Natural killer cell (primary cell): ENCODE measurements at places on chromosomes 12 and 14.

- DNase-seq, result no peak
Measured at GRCh38 chr12:47097276-47097896, 17.6 kb upstream of the AMIGO2 start.

DNA sequence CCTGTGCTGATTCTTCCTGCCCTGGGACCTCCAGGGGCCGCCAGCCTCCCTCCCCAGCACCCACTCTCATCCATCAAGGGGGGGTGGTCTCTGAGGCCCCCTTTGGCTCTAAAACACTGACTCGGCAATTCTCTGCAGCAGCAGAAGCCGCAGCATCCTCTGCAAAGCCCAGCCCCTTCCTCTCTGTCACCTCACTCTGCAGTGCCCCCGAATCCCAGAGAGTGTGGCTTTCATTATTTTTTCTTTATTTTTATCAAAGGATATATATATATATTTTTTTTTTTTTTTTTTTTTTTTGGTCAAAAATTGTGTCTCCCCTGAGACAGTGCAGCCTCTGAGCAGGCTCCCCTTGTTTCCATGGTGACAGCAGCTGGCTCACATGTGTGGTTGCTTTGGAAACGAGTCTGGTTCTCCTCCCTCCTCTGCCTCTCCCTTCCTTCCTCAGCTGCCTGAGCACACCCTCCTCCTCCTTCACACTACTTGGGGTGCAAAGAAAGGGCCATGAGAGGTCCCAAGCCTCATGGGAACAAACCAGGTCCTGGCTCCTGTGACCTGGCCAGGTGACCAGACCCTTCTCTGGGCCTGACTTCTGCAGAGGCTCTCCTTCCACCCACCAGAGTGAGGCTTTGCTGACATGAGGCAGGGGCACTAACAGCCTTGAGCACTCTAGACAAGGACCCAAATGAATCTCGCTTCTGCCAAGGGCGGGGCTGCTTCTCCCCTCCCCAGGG lies 100.5 kb downstream of the LRRC74A start:
- DNase-seq, result peak; percentile 90

DNA sequence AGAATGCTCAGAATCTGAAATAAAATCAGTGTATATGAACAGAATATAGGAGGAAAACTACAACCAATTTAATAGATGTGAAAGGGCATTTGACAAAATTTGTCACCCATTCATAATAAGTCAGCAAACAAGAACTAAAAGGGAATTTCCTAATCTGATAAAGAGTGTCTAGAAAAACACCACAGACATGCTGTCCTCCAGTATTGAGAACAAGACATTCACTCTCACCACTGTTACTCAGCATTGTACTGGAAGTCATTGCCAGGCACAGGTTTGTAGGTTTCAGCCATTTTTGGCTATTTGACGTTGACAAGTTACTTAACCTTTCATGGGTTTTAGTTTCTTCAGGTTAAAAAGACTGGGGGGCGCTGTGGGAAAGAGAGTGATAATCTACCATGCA lies 13.2 kb downstream of the EIF2S1 start:
- DNase-seq, result no peak

GRCh38 chr12:22447223-22447622 lies 97.1 kb downstream of the C2CD5 start:
- no peak for DNase-seq

- no peak for DNase-seq
Measured at GRCh38 chr12:115801871-115802270, 475.6 kb downstream of the MED13L start.

DNA sequence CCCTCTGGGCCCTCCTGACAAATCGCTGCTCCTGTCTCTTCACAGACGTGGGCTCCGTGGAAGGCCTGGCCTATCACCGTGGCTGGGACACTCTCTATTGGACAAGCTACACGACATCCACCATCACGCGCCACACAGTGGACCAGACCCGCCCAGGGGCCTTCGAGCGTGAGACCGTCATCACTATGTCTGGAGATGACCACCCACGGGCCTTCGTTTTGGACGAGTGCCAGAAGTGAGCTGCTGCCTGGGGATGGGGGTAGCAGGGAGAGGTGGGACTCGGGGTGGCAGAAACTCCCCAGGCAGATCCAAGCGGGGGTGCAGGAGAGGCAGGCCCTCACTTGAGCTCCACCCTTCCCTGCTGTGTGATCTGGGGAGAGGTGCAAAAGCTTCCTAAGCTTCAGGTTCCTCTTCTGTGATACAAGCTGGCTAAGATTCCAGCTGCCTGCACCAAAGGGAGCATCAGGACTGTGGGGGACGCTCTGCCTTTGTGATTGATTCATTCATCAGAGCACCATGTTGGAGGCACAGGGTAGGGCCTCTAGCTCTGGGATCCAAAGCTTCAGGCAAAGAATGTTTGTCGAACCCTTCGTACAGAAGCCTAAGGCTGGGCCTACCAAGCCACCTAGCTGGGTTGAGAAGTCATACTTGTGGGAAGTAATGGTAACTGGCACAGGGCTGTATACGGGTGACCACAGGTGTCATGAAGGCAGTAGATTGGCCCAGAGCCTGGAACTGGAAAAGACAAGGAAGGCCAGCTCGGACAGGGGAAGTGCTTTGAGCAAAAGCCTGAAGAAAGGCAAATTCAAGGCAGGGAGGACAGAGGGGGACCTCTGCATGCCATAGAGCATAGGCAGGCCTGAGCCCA lies 29.1 kb upstream of the NXPH4 start:
- no peak for DNase-seq

- DNase-seq, result peak; percentile 25
Measured at GRCh38 chr12:47740606-47741339, 15.5 kb upstream of the ENDOU start.

DNA sequence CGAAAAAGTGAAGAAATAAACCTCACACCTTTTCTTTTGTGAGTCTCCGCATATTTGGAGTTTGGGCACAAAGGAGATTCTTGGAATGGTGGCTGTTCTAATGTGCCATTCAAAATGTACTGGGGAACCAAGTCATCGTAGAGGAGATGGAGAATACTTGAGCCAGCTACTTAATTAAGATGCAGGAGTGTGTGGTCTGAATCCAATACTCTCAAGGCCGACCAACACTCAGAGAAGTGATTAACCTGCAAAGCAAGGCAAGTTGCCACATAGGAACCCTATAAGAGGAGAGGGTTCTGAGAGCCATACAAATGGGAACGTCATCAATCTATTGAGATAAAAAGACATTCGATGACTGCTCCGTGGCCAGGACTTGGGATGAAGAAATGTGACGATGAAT lies 446.7 kb downstream of the GLT1D1 start:
- no peak for DNase-seq

GRCh38 chr12:61521258-61521657 lies 738.9 kb upstream of the USP15 start:
- DNase-seq, result no peak

DNA sequence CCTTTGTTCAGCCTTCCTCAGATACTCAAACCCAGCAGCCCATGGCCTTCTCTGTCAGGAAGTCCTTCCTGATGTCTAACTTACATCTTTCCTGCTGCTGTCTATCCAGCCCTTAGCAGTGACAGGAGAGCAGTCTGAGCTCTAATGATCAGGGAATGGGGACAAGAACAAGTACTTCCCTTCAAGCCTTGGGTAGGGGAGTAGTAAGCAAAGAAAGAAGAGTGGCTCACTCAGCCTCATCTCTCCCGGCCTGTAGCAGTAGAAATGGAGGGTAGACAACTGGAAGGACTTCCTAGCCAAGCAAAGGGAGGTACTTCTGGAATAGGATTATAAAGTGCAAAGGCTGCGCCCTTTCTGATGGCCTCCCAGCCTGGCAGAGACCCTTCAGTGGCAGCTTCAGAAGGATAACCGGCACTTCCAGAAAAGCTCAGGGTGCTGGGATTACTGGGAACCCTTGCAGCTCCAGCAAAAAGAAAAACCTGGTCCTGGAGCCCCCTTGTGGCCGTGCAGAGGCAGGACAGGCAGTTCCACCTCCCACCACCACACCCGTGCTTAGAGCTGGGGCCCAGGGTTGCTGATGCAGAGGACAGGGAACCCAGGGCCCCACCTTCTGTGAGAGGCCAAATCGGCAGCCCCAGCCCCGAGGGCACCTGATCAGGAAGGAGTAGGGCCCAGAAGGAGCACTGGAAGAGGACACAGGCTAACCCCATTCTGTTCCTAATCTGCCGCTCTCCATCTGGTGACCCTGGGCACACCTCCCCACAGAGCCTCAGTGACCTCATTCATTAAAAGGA lies 12.4 kb upstream of the SMUG1 start:
- peak; percentile 83 for DNase-seq

- no peak for DNase-seq
Measured at GRCh38 chr14:28020112-28020511, 746.5 kb upstream of the FOXG1 start.

GRCh38 chr14:66649498-66649897 lies 141.6 kb downstream of the GPHN start:
- no peak for DNase-seq

DNA sequence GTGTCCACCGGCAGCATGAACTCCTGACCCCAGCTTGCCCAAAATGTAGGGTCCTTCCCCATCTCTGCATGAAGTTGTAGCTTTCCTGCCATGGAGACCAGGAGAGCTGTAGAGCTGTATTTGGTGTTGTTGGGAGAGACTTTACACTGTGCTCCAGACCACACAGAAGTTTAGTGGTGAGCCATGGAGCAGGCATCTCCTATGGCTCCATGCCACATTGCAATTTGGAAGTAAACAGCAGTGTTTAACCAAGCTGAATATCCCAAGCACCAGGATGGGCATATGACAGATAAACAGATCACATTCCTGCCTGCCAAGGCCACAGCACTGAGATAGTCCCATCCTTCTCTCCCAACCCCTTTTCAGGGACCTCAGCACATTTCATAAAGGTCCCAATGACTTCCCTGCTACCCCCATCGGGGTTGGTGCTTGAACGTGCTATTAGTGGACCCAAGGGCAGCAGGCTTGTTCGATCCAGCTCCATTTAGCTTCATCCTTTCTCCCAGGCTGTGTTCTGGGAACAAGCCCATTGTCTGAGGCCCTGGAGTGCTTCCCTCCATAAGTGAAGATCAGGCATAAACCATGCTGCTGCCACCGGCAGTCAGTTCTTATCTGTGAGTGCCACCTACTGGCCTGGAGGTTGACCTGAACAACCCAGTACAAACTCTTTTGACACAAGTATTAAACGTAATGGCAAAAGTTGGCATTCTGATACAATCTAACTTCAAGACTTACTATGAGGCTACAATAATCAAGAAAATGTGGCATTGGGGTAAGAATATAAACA lies 172.3 kb upstream of the ATXN7L3B start:
- no peak for DNase-seq

DNA sequence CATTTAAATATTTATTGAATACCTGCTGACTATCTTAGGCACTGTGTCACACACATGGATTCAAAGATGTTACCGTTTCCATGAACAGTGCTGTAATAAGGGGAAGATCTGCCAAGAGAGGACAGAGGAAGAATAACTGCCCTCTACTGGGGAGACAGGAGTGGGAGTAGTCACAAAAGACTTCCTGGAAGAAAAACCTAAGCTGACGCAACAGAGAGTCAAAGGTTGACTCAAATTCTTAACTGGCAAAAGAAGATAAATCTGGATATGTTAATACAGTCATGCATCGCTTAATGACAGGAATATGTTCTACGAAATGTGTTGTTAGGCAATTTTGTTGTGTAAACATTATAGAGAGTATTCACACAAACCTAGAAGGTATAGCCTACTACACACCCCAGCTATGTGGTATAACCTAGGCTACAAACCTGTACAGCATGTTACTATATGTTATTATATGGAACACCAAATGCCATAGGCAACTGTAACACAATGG lies 51.5 kb downstream of the DCAF5 start:
- peak; percentile 38 for DNase-seq

GRCh38 chr14:77761205-77761931 lies 412 bp upstream of the SNW1 start:
- no peak for DNase-seq

- no peak for DNase-seq
Measured at GRCh38 chr12:28799348-28799747, 349.7 kb upstream of the FAR2 start.

GRCh38 chr14:37545174-37545573 lies 49.9 kb downstream of the FOXA1 start:
- DNase-seq, result no peak

DNA sequence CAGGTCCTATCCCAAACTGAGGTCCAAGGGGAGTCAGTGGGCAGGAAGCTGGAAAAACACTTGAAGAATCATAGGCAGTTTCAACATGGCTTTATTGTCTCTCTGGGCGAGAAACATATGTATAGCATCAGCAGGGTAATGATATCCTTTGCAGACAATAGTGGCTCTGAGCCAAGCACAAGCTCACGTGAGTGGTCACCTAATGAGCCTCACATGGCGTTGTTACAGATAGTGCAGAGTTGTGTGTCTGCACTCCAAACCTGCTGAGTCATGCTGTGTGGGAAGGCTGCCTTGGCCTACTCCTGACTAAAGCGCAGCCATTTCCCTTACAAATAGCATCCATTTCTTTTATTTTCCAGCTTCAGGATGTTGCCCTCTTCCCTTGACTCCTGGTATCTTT lies 105.2 kb upstream of the SYT1 start:
- DNase-seq, result no peak

GRCh38 chr12:76276499-76277151 lies 71.6 kb downstream of the BBS10 start:
- no peak for DNase-seq
